ENCODE measurements at places on chromosomes 3 and 15.

DNA sequence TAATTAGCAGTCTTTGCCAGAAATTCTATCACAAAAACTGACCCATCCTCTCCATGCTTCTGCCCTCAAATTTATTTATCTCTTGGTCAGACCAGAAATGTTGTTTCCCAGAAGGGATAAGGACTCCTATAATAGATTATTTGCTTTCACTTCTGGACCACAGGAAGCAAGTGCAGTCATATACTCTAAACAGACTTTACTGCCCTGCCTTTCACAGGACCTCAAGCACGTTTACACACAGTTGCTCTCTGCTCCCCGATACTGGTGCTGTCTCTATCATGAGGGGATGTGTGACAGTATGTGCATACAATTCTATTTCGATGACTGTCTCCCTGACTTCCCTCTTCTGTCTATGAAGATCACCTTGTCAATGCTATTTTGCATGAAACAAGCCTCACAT is 205.5 kb upstream of the TGFBR2 start:
- H3K27ac ChIP-seq, result no peak overlapping the region
- H3K4me3 ChIP-seq, result no peak overlapping the region

- no peak overlapping the region for H3K4me3 ChIP-seq
- H3K36me3 ChIP-seq, result no peaks in the 10 kb centered on the region
- H3K4me1 ChIP-seq, result no peaks in the 10 kb centered on the region
- DNase-seq, result no peak
- H3K27me3 ChIP-seq, result no peaks in the 10 kb centered on the region
- no peak overlapping the region for H3K27ac ChIP-seq
Observed at GRCh38 chr3:46651084-46651483, 38.8 kb downstream of the FAM240A start.

- DNase-seq, result no peak
- no peaks in the 10 kb centered on the region for H3K36me3 ChIP-seq
- H3K4me3 ChIP-seq, result no peak overlapping the region
- no peak overlapping the region for H3K27ac ChIP-seq
Observed at GRCh38 chr3:61080737-61081445, 170.4 kb downstream of the FHIT start.

DNA sequence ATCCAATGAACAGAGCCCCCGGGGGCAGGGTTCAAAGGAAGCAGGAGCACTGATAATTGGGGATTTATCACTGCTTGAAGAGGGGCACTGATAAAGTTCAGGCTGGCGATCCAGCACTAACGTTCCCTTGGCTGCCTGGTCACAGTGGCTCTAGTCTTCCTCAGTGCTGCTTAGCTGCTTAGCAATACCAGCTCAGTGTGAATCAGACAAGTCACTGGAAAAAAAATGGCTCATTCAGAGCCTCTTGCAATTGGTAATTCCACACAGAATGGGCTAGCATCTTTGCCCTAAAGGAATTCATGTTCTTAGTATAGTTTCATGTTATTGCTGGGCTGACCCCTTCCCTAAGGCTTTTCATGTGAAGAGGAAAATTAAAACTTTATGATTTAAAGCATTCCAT is 95.7 kb upstream of the SLC2A2 start:
- H3K27me3 ChIP-seq, result no peaks in the 10 kb centered on the region
- no peak overlapping the region for H3K4me3 ChIP-seq

DNA sequence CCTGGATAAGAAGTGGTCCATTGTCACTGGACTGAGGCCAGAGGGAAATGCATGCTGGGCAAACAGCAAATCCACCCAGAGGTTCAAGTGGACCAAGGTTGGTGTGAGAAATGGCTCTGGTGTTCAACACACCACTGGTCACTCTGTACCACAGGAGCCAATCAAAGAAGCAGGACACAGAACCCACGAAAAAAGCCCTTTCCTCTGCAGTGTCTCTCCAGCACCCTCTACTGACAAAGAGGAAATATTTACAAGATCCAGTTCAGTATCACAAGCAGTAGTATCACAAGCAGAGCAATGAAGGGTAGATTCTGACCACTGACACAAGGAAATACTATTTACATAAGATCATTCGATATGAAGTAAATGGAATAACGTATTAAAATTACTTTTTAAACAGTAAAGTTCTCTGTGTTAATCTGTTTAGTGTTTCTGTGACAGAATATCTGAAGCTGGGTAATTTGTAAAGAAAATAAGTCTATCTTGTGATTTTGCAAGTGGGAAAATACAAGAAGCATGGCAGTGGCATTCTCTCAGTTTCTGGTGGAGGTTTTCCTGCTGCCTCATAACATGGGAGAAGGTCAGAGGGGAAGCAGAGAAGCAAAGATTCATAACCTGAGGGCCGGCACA is 390.7 kb downstream of the EFHB start:
- H3K4me1 ChIP-seq, result no peaks in the 10 kb centered on the region
- no peaks in the 10 kb centered on the region for H3K36me3 ChIP-seq
- no peaks in the 10 kb centered on the region for H3K27me3 ChIP-seq
- no peak overlapping the region for H3K27ac ChIP-seq
